ENCODE measurements at places on chromosomes 13 and 19.

- no peak for DNase-seq
Observed at GRCh38 chr13:33134213-33134612, 118.0 kb downstream of the KL start.

- DNase-seq: no peak
Observed at GRCh38 chr19:51781999-51782398, 13.0 kb upstream of the FPR3 start.

GRCh38 chr19:1690699-1691307 is 38.4 kb upstream of the TCF3 start:
- DNase-seq: no peak

DNA sequence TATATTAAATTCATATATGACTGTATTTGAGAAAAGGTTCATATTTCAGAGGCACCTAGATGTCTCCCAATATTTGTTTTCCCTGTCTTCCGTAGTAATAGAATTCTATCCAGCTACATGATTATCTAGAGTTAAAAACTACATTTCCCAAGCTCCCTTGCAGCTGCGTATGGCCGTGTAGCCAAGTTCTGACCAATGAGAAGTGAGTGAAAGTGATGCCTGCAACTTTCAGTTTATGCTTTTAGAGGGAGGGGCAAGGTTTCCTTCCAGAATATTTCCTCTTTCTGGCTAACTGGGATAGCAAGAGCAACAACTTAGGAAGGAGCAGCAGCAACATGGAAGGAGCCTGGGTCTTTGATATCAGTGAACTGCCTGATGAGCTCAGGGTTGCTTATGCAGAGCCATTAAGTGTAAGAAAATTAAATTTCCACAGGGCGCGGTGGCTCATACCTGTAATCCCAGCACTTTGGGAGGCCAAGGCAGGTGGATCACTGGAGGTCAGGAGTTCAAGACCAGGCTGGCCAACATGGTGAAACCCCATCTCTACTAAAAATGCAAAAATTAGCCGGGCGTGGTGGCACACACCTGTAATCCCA is 23.2 kb upstream of the CYP2A13 start:
- no peak for DNase-seq

DNA sequence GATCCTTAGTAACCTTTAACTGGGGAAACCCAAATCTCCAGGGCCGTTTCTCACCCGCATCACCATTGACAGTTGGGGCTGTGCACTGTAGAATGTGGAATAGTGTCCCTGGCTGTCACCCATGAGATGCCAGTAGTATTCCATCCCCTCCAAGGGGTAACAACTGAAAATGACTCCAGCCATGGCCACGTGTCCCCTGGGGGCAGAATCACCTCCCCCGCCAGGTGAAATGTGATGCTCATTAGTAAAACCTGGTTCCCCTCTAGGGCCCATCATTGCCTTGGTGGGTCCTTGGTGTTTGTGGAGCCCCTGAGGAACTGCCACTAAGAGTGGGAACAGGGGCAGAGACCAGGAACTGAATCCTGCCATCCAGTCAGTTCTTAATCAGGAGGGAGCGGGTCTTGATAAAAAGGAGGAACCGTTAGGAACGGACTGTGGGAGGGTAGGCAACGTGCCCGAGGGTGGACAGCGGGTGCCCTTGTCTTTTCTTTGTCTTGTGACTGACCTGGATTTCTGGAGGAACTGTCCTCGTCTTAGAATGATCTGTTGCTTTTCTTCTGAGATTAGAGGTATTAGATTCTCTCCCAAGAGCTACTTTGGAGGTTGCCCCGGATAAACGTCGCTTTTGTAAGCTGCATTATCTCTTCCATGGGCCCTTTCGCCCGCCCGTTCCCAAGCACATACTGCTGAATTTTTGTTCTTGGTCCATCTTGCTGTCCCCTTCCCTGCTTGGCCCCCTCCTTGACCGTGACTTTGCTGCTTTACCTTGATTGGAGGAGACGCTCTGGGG is 3.5 kb downstream of the MYO9B start:
- no peak for DNase-seq

DNA sequence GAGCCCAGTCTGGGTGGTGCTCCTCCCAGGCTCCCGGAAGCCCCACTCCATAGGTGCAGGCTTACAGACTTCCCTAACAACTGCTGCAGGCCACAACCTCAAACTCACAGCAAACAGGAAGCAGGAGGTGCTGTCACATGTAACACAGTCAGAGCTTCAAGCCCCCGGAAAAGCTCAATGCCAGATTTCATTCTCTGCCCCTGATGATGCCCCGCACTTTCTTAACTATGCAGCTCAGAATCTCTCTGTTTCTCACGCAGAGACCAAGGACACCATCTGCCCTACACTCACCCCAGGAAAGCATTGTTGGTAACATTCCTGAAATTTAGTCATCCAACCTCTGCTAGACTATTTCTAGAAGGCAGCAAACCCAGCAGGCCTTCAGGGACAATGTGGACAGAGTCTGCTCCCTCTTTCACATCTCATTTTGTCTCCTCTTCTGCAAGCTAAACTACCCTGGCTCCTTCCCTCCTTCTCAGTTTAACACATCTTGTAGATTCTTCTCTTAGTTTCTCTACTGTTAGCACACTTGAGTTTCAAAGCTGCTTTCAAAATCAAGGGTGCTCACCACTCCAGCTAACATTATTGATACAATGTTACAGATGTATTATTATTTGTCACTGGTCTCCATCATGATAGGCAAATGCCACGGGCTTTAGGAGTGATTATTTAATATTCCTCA is 162.5 kb downstream of the KCTD12 start:
- no peak for DNase-seq

GRCh38 chr13:50521006-50521830 is 322.3 kb downstream of the DLEU7 start:
- no peak for DNase-seq

- no peak for DNase-seq
Observed at GRCh38 chr19:6738787-6739389, 592 bp upstream of the TRIP10 start.

- DNase-seq: no peak
Observed at GRCh38 chr13:20144141-20144850, 16.6 kb downstream of the GJA3 start.

- DNase-seq: no peak
Observed at GRCh38 chr19:13212759-13213330, 62.6 kb downstream of the IER2 start.

DNA sequence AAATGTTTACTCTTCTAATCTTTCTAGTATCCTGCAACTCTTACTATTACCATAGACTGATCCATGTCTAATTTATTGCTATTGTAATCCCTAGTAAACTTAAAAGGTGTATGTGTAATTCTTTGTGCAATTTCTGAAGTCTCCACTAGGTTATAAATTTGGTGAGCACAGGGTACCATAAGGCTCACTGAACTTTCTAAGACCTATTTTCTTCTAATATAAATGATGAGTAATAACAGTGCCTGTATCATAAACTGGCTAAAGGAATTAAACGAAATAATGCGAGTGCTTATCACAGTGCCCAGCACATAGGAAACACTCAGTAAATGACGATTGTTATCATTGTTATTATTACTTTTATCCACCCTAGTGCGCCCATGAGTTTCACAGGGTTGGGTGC is 119.1 kb downstream of the KLF12 start:
- DNase-seq: no peak

GRCh38 chr19:28021259-28022185 is 1191.4 kb downstream of the UQCRFS1 start:
- no peak for DNase-seq

DNA sequence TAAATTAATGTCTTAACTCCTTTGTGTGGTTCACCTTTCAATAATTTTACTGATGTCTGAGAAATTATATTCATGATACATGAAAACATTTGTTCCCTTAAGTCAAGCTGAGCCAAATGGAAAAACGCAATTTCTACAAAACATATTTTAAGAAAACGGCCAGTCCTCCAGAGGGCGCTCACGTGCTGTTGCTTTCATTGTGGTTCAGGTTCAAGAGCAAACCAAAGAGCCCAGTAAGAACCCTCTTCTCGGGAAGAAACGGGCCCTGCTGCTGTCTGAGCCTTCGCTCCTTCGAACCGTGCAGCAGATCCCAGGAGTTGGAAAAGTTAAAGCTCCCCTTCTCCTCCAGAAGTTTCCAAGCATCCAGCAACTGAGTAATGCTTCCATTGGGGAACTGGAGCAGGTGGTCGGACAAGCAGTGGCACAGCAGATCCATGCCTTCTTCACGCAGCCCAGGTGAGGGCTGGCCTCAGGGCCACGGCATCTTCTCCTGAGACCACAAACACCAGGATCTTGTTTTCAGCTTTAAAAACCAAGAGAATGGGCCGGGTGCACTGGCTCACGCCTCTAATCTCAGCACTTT is 4.3 kb downstream of the FAAP24 start:
- DNase-seq: peak; percentile 44

DNA sequence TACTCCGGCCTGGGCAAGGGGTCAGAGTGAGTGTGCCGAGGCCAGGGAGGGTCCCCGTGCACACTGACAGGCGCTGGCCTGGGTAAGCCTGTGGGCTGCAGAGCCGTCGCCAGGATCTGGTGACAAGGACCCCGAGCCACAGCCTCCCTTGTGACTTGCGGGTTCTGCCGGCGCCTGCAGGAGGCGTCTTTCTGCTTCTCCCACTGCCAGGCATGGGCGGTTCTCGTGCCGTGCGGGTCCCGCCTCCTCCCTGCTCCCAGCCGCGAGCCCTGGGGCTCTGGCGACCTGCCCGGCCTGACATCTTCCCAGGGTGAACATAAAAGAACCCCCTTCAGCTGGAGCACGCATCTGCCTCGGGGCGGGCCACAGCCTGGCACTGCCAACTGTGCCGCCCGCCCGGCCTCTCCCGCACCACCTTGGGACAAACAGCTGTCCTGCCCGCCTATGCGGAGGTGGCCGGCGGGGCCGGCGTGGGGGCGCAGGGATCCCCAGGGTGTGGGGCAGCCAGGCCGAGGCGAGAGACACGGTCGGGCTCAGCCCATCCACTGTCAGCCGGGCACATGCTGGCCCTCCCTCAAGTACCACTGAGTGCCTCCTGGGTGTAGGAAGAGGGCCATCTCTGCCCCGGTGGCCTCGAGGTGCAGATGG is 1.5 kb upstream of the HCN2 start:
- DNase-seq: peak; percentile 62

GRCh38 chr19:57050863-57051262 is 68.9 kb upstream of the USP29 start:
- DNase-seq: no peak

DNA sequence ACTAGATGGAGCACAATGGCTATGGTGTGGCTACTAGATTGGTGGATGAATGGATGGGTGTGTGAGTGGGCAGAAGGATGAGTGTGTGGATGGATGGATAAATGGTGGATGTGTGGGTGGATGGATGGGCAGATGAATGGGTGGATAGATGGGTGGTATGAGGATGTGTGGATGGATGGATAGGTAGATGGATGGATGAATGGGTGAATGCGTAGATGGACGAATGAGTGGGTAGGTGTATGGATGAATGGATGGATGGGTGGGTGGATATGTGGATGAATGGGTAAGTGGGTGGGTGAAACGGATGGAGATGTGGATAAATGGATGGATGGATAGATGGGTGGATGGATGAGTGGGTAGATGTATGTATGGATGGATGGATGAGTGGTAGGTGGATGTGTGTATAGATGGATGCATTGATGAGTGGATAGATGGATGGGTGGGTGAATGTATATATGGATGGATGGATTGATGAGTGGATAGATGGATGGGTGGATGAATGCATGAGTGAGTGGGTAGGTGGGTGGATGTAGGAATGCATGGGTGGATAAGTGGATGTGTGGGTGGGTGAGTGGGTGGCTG is 114.2 kb downstream of the TEX29 start:
- no peak for DNase-seq

DNA sequence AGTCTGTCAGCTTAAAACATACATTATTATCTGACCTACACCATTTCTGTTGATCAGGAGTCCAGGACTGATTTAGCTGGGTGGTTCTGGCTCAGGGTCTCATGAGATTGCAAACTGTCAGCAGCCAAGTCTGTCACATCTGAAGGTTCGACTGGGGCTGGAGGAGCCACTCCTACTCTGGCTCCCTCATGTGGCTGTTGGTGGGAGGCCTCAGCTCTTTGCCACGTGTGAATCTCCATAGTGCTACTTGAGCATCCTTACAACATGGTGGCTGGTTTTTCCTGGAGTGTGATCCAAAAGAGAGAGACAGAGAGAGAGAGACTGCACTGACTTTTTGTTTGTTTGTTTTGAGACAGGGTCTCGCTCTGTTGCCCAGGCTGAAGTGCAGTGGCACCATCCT is 63.6 kb upstream of the NFIC start:
- DNase-seq: no peak

- no peak for DNase-seq
Observed at GRCh38 chr13:94020833-94021232, 458.6 kb downstream of the DCT start.

DNA sequence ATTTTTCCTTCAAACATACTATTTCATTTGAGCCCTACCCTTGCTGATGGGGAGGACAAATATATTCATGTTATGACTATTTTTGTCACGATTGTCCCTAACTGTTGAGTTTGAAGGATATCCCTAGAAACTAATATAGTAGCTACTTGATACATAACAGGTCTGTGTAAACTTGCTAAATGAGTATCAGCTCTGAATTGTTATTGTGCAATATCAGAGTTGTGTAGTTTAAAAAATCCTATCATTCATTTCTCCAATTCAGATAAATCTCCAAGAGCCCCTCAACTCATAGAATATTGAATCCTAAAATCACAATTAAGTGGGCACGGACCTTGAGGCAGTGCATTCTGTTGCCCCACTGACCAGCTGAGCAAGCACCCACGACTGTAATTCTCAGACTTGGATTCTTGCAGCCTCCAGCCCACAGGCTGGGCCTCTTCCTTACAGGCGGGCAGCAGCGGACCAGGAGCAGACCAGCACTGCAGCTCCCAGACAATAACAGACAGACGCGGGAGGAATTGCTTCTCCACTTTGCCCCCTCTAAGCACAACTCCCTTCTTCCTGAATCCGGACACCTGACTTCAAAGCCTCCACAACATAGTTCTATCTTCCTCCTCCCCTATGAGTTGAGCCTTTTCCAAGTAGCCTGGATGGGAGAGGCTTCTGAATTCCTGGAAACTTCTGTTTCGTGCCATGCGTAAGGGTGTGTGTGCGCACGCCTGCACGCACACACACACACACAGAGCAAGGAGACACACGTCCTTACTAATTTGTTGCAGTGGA is 337.6 kb upstream of the ARGLU1 start:
- DNase-seq: no peak

- DNase-seq: no peak
Observed at GRCh38 chr19:38922482-38922881, 8.1 kb downstream of the SARS2 start.

DNA sequence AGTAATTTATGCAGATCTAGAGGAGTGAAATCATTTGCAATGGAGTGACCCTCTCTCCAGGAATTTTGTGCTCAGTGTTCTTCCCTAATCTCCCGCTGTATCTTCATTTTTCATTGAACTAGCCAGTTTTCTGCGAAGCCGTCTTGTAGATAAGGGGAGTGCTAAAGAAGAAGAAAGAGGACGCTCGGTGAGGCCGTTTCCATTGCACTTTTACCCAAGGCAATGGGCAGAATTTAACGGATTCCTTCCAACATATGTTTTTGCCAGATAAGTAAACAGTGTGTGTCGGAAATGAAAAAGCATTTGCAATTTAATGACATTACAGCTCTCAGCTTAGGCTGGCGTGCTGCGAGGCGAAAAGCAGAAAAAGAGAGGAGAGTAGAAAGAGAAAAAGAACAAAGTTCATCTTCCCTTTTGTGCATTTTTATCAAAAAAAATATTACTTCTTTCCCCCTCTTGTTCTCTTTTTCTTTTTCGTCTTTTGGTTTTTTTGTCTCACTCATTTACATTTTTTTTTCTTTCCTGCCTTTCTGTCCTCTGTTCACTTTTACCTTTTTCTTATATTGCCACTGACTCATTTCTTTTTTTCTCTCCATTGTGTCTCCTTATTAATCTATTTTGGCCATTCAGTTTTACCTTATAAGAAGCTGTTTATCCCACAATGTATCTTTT is 49.9 kb downstream of the SOX21 start:
- no peak for DNase-seq

All from GM12891 (cell line).